ENCODE measurements at places on chromosomes 7 and 10. TPM values are rescaled to one million over a fixed set of nuclear protein-coding genes. Genes with fewer than 3 reads are reported as not detected.

PRKG1 gene
- 0.92 TPM for total RNA-seq

EZH2 gene
- 38.3 TPM for total RNA-seq

NANOS1 gene
- total RNA-seq, result 18.0 TPM

LIPK gene
- total RNA-seq, result not detected

CDH23 gene
- total RNA-seq, result 2.7 TPM

OR2A5 gene
- total RNA-seq, result not detected

Measured in Panc1 (cell line).